ENCODE measurements at places on chromosomes 5 and 9.

DNA sequence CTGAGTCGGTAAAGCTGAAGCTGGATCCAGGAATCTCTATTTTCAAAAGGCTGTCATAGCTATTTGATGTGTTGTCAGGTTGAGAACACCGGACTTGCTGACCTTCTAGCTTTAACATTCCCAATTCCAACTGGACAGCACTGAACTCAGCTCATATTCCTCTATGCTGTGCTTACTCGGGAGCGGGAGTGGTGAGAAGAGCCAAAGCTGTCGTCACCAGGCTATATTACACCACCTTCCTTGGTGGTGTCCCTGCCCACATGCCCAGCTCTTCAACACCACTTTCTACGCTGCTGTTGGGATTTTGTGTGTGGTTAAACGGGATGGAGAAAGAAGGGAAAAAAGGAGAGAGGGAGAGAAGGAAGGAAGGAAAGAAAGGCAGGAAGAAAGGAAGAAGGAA is 653.6 kb downstream of the RAB3C start:
- DNase-seq, result no peak

DNA sequence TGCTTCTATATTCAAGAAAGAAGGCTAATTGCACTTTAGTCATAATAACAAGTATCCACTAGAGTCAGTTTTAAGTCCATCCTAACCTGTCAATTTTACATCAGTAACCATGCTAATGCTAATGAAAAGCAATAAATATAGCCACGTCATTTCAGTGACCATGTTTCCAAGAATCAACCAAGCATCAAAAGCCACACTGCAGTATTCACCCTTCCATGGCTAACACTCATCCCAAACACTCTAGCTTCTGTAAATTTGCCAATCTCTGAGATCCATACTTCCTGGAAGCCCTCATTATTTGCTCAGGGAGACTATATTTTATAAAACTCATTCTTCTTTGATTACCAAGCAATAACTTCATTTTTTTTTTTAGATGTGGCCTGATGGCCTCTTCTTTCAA is 712.0 kb downstream of the CETN3 start:
- peak; percentile 87 for DNase-seq

- no peak for DNase-seq
These were observed at the start of gene TAL2 for GRCh38 chr9:105662184-105663104. Gene TAL2, plus strand, starts transcription at chr9:105662457. Its CDS starts 40 bp downstream, at chr9:105662497.

GRCh38 chr5:134026521-134027287 is 21.9 kb upstream of the VDAC1 start:
- DNase-seq, result peak; percentile 80

- DNase-seq, result peak; percentile 81
These were observed 295.7 kb downstream of the EDIL3 start for GRCh38 chr5:84088996-84089395.

DNA sequence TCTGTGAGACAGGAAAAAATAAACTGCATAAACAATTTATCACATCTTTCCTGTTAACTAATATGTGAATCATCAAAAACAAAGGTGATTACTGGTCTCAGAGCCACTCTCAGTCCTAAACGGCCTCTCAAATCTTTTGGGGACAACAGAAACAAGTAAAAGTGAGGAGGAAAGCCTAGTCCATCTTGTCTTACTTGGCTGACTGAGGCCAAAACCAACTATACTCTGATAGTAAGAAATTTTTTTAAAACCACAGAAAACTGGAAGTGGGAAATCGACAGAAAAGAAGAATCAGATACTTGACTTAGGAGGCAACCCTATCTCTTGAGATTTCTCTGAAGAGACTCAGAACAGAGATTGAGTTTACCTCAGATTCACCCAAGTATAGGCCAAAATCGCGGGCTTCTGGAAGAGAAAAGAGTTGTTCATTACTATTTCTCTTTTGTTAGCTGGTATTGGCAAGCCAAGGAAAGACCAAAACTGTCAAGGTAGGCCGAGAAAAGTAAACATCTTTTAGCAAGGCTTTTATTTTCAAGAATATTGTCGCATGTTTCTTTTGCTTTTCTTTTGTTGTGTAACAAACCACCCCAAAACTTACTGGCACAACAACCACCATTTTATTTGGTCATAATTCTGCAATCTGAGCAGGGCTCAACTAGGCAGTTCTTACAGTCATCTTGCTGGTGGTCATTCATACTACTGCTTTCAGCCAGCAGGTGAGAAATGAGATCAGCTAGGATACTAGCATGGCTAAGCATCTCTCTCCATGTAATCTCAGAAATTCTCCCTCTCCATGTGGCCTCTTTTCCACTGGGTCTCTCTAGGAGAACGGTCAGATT is 46.1 kb downstream of the RFX3 start:
- DNase-seq, result no peak

GRCh38 chr5:160793530-160793899 is 58.5 kb downstream of the ATP10B start:
- peak; percentile 37 for DNase-seq

DNA sequence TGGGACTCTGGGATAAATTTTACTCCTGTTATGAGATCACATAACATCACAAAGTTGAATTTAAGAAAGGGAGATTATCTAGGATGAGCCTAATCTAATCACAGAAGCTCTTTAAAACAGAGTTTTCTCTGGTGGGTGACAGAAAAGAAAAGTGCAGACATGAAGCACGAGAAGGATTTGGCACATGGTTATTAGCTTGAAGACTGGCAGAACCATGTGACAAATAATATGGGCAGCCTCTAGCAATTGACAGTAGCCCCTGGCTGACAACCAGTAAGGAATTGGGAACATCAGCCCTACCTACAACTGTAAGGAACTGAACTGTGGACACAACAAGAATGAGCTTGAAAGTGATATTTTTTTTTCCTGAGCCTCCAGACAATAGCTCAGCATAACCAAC is 243.1 kb downstream of the HTR1A start:
- DNase-seq, result no peak

DNA sequence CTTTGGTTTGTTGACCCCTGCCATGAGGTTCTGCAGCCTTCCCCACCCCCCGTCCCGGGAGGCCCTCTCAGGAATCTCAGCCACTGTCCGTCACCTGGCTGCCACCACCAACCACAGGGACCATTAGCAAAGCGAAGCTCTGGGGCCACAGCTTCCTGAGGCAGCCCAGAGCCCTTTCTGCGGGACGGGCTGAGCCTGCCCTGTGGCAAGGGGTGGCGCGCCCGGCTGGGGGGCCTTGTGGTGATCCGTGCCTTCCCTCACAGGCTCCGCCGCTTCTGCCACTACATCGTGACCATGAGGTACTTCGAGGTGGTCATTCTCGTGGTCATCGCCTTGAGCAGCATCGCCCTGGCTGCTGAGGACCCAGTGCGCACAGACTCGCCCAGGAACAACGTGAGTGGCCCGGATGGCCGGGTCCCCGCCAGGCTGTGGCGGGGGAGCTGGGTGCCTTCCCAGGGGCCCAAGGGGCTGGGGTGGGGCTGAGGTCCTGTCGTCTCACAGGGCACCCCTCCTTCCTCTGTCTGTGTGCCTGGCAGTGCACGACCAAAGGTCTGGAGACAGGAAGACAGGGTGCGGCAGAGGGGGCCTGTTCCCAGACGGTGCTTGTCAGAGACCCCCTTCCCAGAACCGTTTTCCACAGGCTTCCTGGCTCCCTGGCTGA is 169.2 kb downstream of the CACNA1B start:
- DNase-seq, result no peak

- peak; percentile 59 for DNase-seq
These were observed 94.4 kb upstream of the ITGA1 start for GRCh38 chr5:52693280-52693679.

DNA sequence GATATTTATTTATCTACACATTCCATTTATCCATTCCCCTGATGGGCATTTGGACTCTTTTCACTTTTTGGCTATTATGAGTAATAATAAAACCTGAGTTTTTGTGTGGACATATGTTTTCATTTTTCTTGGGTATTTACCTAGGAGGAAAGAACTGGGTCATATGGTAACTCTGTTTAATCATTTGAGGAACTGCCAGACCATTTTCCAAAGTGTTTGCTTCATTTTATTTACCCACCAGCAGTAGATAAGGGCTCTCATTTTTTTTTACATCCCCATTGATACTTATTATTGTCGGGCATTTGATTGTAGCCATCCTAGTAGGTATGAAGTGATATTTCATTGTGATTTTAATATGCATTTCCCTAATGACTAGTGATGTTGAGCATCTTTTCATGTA is 7.7 kb upstream of the PTPDC1 start:
- peak; percentile 37 for DNase-seq

DNA sequence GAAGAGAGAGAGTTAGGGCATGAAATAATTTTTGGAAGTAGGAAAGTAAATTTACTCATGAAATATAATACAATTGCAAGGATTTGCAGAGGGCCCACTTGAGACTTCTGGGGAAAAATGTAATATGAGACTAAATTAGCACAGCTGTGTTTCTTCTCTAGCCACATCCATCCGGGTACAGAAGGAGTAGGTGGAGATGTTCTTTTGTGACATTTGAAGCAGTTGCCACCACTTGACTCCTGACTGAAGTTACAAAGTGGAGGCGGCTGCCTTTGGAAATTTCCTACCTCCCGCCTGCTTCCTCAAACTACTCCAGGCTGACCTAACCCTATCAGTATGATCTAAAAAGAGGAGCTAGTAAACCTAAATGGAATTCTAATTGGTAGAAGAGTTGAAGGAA is 58.1 kb upstream of the SHISAL2B start:
- DNase-seq, result peak; percentile 95

- DNase-seq, result peak; percentile 81
These were observed 83.4 kb downstream of the SH3PXD2B start for GRCh38 chr5:172370648-172371545.

DNA sequence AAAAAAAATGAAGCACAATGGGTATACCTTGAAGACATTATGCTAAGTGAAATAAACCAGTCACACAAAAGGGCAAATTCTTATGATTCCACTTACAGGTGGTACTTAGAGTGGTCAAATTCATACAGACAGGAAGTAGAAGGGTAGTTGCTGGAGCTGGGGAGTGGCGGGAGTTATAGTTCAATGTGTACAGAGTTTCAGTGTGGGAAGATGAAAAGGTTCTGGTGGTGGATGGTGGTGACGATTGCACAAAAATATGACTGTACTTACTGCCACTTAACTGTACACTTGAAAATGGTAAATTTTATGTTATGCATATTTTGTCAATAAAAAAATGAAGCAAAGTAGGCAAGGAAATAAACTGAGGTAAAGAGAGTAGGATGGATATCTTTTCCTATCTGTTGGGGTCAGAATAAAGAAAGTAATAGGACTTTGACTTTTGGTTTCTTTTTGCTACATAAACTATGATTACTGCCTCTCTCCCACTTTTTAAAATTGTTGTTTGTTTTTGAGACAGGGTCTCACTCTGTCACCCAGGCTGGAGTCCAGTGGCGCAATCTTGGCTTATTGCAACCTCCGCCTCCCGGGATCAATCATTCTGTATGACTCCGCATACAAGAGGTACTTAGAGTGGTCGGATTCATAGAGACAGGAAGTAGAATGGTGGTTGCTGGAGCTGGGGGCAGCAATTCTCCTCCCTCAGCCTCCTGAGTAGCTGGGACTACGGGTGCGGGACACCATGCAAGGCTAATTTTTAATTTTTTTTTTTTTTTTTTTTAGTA is 4.0 kb upstream of the PSAT1 start:
- no peak for DNase-seq

GRCh38 chr5:109186759-109187158 is 223.0 kb downstream of the PJA2 start:
- DNase-seq, result no peak

DNA sequence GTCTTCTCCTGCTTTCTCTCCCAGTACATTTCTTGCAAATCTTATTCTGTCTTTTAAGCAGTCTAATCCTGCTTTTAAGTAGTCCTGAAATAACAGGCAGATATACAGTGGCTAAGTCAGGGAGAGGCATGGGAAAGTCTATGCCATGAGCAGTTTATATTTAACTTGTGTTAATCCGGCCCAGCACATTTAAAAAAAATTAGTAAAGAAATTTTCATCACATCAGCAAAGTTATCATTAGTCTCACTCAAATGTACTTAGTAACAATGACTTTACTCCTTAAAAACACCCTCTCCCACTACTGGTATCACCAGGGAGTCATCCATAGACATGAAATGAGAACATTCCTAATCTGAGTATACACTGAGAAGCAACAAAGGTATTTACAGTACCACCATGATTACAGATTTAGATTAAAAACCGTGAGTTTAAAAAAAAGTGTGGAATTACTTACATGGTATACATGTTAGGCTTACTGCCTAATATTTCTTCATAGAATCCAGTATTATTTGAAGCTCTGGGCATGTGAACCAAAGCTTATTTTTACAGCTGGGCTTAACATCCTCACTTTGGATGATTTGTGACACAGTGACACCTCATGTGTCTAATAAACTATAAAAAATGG is 75.9 kb upstream of the DAB2 start:
- no peak for DNase-seq

DNA sequence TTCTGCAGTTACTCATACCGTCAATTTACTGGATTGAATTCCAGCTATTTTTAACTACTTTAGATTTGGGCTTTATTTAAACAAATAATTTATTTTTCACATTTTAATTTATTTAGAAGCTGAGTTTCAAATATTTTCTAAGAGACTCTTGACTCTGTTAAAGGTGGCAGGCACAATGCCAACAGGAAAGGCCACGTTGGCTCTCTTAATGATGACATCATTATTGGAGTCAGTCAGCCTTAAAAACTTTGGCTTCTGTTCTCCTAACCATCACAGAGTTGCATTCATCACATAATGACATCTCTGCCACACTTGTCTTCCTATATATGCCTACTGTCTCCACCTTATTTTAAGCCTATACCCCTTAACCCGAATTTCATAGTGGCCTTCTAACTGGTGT is 172.3 kb upstream of the PLPPR1 start:
- DNase-seq, result peak; percentile 57

DNA sequence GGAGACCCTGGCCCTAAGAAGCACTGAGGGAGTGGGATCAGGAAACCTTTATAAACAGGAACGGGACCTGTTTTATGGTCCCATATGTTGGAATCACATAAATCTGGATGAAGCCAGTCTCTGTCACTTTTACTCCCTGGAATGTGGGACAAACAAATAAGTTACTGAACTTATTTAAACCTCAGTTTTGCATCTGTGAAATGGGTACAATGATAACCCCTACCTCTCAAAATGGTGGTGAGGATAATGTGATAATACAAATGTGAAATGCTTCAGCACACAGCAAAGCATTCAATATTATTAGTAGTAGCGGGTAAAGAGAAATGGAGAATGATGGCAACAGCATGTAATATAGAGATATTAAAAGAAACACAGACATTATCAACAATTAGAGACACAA is 298.9 kb downstream of the ZSWIM6 start:
- no peak for DNase-seq

DNA sequence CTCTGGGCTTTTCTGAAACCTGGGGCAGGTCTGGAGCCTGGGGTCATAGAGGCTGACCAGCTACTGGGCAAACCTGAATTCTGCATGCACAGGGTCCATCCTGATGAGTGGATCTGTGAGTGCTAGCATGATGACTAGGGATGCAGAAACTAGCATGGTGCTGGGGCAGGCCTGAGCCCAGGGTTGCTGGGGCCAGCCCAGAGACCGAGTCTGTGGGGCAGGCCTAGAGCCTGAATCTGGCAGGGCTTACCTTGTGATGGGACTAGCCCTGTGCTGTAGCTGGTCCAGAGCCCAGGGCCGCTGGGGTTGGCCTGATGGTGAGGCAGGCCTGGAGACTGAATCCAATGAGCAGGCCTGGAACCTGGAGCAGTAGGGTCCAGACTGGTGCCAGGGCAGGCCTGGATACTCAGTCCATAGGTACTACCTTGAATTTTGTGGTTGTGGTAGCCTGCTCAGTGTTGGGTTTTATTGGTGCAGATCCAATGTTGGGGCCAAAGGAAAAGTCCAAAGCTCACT is 313.5 kb downstream of the TLR4 start:
- no peak for DNase-seq
